ENCODE measurements at places on chromosomes 7 and 10.

- no peak for DNase-seq
These were observed 85.2 kb downstream of the IGF2BP3 start for GRCh38 chr7:23385140-23385539.

- no peak for DNase-seq
These were observed 70.7 kb downstream of the PRKAG2 start for GRCh38 chr7:151806204-151806603.

DNA sequence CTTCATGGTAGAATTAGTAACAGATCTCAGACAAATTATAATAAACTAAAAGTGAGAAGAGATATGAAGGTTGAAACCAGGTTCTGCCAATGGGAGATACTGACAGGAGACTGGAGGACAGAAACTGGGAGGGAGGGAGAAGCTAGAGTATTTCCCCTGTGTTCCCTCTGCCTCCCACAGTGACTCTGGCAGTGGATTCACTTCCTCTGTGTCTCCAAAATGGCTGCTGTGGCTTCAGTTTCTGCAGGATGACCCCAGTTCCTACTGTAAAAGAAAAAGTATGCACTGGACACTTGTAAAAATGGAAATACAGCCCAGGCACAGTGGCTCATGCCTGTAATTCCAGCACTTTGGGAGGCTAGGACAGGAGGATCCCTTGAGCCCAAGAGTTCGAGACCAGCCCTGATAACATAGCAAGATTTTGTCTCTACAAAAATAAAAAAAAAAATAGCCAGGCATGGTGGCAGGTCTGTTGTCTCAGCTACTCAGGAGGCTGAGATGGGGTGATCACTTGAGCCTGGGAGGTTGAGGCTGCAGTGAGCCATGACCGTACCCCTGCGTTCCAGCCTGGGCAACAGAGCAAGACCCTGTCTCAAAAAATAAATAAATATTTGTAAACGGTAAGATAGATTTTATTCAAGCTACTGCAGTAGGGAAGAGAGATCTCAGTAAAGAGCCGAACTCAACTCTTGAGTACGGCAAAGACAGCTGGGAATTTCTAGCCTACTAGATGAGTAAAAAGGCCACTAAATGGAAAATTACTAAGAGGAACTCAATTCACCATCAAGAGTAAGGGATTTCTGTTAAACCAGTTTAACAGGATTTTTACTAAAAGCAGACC is 156.6 kb upstream of the TRIM24 start:
- DNase-seq: no peak

DNA sequence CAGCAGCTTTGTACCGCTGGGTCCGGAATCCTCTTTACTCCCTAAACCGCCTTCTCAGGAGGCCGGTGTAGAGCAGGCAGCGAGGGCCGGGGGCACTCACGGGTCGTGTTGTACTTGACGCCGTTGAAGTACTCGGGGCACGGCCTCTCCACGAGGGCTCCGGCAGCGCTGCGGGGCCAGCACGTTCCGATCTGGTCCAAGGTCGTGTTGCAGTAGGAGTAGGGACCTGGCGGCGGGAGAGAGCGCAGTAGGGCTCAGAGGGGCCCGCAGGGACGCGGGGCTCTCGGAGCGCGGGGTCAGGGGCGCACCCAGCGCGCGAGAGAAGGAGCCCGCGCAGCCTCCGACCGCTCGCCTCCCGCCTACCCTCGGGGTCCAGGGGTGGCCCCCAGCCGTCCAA is 443 bp downstream of the CRHR2 start:
- DNase-seq: no peak

DNA sequence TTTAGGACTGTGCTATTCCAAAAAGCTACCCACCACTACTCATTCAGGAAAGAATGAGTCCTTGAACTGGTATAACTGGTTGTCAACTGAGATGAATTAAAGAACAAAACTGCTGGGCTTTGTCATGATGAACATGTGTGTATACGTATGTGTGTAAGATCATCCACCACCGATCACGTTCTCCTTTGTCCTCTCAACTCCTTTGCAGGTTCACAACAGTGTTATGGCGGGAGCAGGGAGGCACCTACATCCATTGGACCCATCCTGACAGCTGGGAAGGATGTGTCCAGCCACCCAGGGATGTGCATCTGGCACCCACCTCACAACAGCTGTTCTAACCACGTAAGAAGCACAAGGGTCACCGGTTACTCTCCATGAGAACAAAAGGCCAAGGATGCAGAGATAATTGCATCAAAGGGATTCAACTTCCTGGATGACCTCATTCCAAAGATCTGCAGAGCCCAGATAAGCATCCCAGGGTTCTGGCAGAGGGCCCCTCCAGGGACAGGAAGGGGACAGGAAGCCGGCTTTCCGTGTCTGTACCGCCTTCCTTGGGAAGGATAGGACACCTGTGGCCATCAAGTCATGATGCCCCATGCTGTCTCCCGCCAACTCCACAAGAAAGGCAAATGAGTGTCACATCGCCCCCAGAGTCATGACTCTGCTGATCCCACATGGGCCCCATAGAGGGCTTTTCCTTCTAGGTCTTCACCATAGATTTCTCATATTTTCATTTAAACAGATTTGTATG is 66.1 kb downstream of the STEAP1B start:
- no peak for DNase-seq

GRCh38 chr10:79353000-79353406 is 5.7 kb downstream of the PPIF start:
- no peak for DNase-seq

DNA sequence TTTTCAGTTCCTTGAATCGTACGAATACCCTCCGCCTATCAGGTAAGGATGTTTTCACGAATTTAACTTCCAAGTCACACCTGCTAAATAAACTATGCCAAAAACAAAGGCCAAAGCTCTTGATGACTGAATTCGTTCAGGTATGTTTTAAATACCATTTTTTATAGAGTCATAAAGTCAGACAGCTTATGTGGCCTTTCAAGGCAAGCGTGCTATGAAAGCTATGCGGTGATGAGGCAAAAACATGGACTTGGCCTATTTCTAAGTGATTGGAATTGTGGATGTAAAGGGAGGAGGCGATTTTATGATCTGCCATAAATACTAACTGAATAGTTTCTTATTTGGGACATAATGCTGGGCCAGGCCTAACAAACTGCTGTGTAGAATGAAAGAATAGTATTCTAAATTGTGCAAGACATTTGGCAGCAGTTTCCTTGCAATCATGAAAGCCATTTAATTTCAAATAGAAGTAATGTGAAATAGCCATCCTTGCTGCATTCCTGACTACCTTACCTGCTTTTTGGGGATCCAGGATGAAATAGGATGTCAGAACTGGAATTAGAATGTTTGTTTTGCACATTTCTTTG is 14.0 kb downstream of the SLC39A12 start:
- no peak for DNase-seq

- DNase-seq: no peak
These were observed 54.8 kb upstream of the ECHDC3 start for GRCh38 chr10:11687357-11687771.

DNA sequence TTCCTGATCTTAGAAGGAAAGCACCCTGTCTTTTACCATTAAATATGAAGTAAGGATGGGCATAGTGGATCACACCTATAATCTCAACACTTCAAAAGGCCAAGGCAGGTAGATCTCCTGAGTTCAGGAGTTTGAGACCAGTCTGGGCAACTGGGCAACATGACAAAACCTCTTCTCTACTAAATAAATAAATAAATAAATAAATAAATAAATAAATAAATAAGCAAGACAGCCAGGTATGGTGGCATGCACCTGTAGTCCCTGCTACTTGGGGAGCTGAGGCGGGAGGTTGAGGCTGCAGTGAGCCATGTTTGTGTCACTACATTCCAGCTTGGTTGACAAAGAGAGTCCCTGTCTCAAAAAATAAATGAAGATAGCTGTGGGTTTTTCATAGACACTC is 313.1 kb downstream of the RPS24 start:
- no peak for DNase-seq

DNA sequence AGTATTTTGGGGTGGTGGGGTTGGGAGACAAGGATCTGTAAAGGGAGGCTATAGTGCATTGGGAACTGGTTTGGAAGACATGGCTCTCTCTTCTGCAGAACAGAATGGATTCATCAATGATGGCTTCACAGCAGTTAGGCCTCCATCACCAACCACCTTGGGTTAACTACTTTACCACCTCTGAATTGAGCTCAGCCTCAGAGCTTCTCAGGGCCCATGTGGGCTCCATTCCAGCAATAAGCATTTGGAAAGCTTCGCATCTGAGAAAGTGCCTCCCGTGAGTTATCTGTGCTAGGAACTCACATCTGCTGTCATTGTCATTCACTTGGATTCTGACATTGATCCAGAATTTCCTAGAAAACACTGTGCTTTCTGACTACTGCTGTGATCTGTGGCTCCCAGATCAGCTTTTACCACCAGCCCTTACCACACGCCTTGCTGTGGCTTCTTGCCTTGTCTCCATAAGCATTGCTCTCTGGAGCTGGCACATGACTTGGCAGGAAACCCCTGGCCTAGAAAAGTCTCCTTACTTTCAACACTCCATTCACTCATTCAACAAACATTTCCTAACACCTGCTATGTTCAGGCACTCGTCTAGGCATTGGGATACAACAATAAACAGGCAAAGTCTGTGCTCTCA is 70.7 kb upstream of the ADO start:
- peak; percentile 45 for DNase-seq

GRCh38 chr7:106347229-106347833 is 62.5 kb upstream of the NAMPT start:
- peak; percentile 34 for DNase-seq

- no peak for DNase-seq
These were observed 1249.1 kb downstream of the TYW1 start for GRCh38 chr7:68245688-68246087.

GRCh38 chr7:100467638-100468373 is 3.7 kb upstream of the SPACDR start:
- no peak for DNase-seq

DNA sequence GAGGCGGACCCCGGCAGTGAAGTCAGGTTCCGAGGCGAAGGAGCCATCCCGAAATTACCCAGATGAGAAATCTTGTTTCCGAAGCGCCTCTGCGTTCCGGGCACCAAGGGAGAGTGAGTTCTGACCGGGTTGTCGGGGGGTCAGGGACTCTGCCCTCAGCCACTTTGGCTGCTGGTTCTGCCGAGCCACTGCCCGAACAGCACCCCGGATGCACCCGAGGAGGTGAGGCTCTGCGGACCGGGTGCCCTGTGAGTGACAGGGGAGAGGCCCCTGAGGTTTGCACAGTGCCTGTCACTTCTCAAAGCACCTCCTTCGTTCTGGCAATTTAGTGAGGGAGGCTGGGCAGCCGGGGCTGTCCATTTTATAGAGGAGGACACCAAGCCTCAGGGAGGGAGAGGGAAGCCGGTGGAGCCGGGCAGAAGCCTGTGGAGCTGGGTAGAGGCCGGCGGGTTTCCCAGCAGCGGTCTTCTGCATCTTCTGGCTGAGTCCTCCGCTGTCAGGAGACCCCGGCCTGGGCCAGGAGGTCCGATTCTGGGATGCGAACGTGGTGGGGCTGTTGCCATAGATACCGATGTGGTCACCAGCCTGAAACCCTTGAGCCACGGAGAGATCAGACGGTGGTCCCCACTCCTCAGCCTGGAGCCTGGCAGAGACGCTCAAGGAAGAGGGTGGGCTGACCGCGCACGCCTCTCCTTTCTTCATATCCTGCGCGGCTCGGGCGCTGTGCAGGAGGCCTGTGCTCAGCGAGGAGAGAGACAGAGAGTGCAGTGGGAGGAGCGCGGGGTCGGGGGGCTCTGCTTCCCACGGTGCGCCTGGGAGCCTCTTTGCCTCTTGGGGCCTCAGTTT is 18.9 kb upstream of the SHH start:
- no peak for DNase-seq

GRCh38 chr10:6271663-6272062 is 68.9 kb downstream of the PFKFB3 start:
- no peak for DNase-seq

- DNase-seq: no peak
These were observed 101.5 kb downstream of the RNF216 start for GRCh38 chr7:5679813-5680473.

GRCh38 chr10:69449841-69450240 is 1.4 kb upstream of the TSPAN15 start:
- DNase-seq: peak; percentile 55

- no peak for DNase-seq
These were observed 13.5 kb downstream of the PTCD1 start for GRCh38 chr7:99424932-99425730.

DNA sequence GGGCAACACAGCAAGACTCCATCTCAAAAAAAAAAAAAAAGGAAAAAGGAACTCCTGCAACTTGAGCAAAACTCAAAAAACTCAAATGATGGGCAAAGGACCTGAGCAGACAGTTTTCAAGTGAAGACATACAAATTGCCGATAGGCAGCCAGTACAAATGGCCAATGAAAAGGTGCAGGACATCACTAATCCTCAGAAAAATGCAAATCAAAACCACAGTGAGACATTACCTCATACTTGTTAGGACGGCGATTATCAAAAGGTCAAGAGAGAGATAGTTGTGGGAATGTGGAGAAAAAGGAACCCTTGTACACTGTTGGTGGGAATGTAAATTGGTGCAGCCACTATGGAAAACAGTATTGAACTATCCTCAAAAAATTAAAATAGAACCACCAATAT is 16.8 kb downstream of the SVOPL start:
- DNase-seq: no peak

- DNase-seq: no peak
These were observed 22.5 kb downstream of the ELAPOR2 start for GRCh38 chr7:87036985-87037384.

- DNase-seq: no peak
These were observed 1.0 kb downstream of the TWIST1 start for GRCh38 chr7:19116121-19117090.

DNA sequence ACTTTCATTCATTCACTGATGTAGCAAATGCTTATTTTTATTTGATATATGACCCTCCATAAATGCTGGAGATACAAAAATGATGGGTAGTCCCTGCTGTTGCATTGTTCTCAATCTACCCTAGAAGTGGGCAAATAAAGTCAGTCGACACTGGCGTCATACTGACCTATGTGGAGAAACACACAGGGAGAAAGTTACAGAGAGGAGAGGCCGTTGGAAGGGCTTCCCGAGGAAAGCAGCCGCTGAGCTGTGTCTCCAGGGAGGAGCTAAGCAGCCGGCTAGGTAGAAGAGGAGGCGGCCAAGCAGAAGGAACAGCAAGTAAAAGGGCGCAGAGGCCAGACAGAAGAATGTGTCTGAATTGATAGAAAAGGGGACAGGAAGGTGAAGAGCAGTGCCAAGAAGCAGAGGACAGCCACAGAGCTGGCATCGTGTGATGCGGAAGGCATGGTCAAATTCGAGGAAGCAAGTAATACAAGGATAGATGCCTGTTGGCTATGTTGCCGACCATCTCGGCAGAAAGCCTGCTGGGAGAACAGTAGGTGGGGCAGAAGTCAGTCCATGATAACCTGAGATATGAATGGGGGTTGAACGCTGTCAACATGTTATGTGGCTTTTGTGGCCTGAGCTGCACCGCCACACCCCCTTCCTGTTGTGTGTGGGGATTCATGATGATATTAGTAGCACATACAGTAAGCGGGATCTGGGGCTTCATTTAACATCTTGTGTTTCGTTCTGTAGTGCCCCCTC is 25.9 kb downstream of the ST8SIA6 start:
- DNase-seq: peak; percentile 73

Measured in activated T-cell treated with anti-CD3 and anti-CD28 coated beads, Interleukin-2, amount 50 U/mL, for 72 hours (primary cell).